Right hindlimb (tissue), 1 donor: ENCODE measurements at places on chromosomes 2 and 18.

DNA sequence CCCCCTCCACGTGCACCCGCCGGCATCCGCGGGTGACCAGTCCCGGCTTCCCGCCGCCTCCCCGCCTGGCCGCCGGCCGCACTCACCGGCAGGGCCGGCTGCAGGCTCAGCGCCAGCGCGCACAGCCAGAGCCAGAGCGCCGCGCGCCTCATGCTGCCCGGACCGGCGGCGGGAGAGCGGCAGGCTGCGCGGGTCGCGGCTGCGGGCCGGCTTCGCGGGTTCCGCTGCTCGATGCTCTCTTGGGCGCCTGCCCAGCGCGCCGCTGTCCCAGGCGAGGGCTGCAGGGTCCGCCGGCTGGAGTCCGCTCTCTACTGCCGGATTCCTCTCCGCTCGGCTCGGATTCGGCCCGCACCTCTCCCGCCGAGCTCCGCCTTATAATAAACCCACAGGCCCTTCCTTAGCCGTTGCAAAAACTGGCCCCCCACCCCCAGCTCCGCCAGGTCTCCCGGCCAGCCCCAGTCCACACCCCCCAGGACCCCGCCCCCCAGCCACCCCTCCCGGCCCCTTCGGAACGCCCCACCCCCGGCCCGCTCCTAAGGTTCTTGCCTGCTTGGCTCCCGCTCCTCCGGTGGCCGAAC lies at the start of gene SDC1:
Gene SDC1 (minus strand): TSS at position 415 of the 578 bp plus-strand sequence. CDS start 263 bp downstream, at position 152.
- peak; percentile 84 for DNase-seq

GRCh38 chr2:112920923-112921532 lies 10.1 kb downstream of the IL37 start:
- no peak for DNase-seq

- no peak for DNase-seq
Observed at GRCh38 chr2:9965119-9965822, 13.8 kb downstream of the GRHL1 start.

DNA sequence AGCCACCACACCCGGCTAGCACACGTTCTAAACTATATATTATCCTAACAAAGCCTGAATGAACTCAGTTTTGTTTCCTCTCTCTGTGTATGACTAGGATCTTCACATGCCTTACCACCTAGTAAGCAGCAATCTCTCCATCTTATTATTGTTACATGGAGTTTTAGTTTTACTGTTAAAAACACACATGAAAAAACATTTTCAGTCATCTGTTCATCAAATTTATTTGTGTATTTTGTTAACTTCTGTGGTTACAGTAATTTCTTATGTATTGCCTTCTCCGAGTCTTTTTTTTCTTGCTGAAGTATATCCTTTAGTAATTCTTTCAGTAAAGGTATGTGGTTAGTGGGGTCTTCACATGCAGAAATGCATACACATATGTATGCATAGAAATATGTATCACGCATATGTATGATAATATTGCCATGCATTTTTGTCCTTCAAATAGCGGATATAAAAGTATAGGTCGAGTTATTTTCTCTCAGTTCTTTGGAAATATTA lies 31.4 kb downstream of the ANO7 start:
- DNase-seq: no peak

DNA sequence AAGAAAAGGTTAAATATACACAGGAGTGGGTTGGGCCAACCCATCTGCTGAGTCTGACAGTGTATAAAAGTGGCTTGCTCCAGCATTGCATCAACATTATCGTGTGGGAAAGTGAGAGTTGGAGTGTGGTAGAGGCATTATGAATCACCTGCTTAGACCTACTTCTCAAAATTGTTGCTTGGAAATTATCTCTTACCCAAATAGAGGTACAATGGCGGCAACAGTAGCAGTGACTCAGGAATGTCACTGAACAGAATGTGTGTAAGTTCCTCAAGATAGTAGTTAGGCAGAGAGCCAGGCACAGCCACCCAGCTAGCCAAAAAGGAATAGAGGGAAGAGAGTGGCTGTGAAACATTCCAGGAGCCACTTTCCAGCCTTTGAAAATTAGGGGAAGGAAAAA lies 616.0 kb downstream of the NUP35 start:
- DNase-seq: no peak

- no peak for DNase-seq
Observed at GRCh38 chr18:58100154-58100553, 56.1 kb downstream of the NEDD4L start.

- peak; percentile 79 for DNase-seq
Observed at GRCh38 chr2:219362524-219363164, 25.1 kb downstream of the DNPEP start.

GRCh38 chr18:62525608-62526007 lies 2.8 kb downstream of the ZCCHC2 start:
- DNase-seq: no peak

DNA sequence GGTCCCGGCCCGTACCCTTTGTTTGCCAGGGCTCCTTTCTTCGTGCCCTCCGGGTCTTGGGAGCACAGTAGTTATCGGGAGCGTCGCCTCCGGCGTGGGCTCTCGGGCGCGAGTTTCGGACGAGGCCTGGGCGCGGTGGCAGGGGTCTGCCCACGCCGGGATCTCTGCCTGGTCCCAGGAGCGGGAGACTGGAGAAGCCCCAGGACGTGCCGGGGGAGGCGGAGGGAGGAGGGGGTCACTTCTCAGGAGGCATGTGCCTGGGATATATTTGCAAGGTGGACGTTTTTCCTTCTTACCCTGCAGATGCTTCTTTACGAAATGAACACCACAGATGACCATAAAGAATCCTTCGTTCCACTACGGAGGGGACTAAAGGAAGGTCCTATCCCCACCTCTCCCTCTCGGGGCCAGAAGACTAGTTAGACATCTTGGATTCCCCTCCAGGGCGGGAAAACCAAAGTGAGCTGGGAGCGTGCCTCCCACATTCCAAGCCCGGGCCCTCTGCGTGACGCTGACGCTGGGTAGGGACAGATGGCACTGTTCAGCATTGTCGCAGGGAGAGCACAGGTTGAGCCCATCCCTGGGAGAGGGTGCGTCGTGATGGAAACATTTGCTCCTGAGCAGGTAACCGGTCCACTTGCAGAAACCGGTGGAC lies 483 bp upstream of the FHL2 start:
- DNase-seq: no peak

- no peak for DNase-seq
Observed at GRCh38 chr18:37396971-37397720, 168.5 kb downstream of the CELF4 start.
